ENCODE measurements at places on chromosomes 1 and 21.

DNA sequence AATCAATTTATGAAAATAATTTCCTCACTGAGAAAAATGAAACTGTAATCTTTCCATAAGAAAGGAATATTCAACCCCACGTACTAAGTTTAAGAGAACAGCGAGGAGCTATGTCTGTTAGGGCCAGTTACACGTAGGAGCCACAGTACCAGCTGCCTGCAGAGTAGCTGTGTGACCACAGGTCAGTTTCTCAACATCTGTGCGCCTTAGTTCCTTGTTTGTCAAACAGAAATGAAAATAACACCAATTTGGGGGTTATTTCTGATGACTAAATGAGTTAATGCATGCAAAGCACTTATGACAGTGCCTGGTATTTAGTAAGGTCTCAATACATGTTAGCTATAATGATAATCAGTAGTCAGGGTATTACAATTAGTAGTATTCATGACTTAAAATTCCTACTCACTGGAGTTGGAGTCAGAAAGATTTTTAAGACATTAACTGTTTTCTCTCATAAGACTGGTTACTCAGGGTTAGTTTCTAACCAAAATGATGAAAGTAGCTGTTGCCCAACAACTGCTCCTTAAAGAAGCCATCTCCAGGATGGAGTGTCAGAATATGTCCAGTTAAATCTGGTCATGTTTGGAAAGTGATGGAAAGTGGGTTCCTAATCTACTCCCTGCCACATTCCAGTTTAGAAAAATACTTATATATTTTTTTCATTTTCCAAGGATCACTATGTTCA lies 85.8 kb upstream of the ZNF648 start:
- peak; percentile 58 for DNase-seq

DNA sequence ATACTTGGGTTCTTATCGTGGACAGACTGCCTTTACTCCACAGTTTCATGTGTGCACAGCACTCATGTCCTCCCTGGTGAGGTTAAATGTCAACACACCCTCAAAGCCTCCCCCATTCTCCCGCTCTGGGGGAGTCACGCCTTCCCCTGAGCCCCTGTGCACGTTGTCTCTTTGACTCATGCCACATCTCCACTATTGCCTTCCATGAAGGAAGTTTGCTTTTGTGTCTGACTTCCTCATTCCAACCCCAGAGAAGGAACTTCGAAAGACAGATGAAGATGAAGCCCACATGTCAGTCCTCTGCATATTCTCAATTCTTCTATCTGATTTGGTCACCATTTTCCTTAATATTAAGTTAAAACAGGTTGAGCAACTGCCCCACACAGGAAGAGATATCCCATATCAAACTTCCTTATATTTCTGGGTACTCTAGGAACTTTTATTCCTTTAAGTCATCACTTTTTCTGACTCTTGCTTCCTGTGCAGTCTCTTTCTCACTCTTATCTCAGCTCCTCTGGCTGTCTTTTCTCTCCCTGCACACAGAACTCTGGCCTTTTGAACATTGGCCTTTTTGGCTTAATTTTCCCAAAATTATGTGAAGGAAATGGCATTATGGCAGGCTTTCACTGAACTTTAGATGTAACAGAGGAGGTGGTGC lies 41.5 kb downstream of the C4BPA start:
- DNase-seq: peak; percentile 19

GRCh38 chr1:26607186-26607585 lies 77.6 kb downstream of the RPS6KA1 start:
- DNase-seq: no peak

- no peak for DNase-seq
Measured at GRCh38 chr1:232906441-232906840, 44.0 kb upstream of the NTPCR start.

- no peak for DNase-seq
Measured at GRCh38 chr1:228174482-228175315, 9.1 kb downstream of the IBA57 start.

GRCh38 chr1:85314726-85315125 lies 38.3 kb upstream of the BCL10 start:
- no peak for DNase-seq

GRCh38 chr1:202351725-202352124 lies 3.2 kb downstream of the PPP1R12B start:
- DNase-seq: no peak

DNA sequence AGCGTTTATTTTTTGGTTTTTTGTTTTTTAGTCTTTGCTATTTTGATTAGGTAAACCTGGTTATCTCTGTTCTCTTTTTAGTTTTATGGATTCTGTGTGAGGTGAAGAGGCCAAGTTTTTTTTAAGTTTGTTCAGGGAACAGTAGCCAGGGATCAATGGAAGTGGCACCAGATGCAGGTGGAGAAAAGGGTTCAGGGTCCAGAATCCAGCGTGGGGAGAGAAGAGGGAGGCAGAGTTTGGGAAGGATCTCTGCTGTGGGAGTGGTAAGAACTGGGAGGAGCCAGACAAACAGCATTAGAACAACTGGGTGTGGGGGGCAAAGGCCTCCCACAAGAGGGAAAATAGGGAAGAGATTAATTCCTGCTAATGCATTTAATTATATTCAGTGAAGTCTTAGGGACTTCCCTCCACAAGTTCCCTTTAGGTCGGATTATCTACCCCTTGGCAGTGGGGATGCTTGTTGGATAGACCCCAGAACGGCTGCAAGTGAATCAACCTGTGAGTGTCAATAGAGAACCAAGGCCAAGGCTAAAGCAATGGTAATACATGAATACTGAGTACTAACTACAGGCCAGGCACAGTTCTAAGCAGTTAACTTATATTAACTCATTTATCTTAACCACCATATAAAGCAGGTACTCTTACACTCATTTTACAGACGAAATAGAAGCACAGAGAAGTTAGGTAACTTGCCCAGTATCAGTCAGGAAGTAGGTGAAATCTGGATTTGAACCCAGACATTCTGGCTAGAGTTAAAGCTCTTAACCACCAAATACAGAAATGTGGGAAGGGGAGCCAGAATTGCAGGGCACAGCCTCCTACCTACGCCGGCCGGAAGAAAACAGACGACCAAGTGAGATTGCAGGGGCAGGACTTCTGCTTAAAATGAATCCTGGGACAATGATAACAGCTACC lies 498 bp downstream of the GNAT2 start:
- DNase-seq: no peak

GRCh38 chr1:8911416-8912309 lies 33.2 kb upstream of the ENO1 start:
- no peak for DNase-seq

- no peak for DNase-seq
Measured at GRCh38 chr1:217554849-217555248, 76.0 kb downstream of the GPATCH2 start.

- no peak for DNase-seq
Measured at GRCh38 chr1:244050014-244050834, 859 bp upstream of the ZBTB18 start.

- no peak for DNase-seq
Measured at GRCh38 chr21:43619856-43620255, 39.4 kb downstream of the HSF2BP start.

- DNase-seq: no peak
Measured at GRCh38 chr1:171799166-171799565, 17.7 kb downstream of the METTL13 start.

GRCh38 chr1:228794173-228794572 lies 58.9 kb downstream of the RHOU start:
- DNase-seq: no peak

- no peak for DNase-seq
Measured at GRCh38 chr1:151893176-151893924, 16.0 kb downstream of the THEM4 start.

- no peak for DNase-seq
Measured at GRCh38 chr1:119956306-119956705, 60.0 kb upstream of the ADAM30 start.

DNA sequence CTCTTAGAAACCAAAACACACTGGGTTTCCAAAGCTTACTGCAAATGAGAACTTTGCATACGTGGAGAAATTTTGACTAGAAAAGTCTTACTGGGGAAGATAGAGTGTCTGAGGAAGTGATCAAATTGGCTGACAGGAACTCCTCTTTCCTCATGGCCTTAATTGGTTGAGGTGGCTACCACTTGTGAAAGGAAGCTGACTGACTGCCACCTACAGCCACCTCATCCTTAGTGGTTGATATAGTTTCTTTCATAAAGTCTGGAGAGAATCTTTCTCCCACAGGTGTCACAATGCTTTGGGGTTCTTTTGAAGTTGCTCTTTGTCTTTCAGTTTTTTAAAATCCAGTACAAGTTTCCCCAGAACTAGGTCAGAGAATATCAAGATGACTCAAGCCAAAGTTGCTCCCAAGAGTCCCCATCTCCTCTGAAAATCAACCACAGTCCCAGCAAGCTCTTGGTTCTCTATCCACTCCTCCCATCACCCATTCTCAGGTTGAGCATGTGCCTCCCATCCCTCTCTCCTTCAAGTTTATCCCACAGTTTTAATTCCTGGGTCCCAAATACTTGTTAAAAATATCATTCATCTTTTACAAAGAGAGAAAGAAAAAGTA lies 43.3 kb downstream of the GPR88 start:
- no peak for DNase-seq

- no peak for DNase-seq
Measured at GRCh38 chr1:151165281-151165737, 393 bp downstream of the LYSMD1 start.

- DNase-seq: peak; percentile 97
Measured at GRCh38 chr1:204846546-204846945, 24.1 kb upstream of the NFASC start.
